ENCODE measurements at places on chromosomes 7 and 10. TPM values are rescaled to one million over a fixed set of nuclear protein-coding genes. Genes with fewer than 3 reads are reported as not detected.
A peak's percentile ranks its signal among the peaks of the same experiment; 100 is the strongest.

GRCh38 chr7:83738291-83738835 lies 89.4 kb upstream of the SEMA3E start:
- no peaks in the 10 kb centered on the region for H3K4me1 ChIP-seq
- H3K4me3 ChIP-seq, result no peak overlapping the region
- DNase-seq, result no peak
- no peak overlapping the region for H3K27ac ChIP-seq
- H3K36me3 ChIP-seq, result no peaks in the 10 kb centered on the region

GRCh38 chr7:99042957-99043356 lies 101.0 kb downstream of the SMURF1 start:
- H3K4me3 ChIP-seq, result no peak overlapping the region
- H3K36me3 ChIP-seq, result peaks cover 98% of the 10 kb centered on the region
- H3K27me3 ChIP-seq, result no peaks in the 10 kb centered on the region
- H3K4me1 ChIP-seq, result peaks cover 33% of the 10 kb centered on the region
- no peak for DNase-seq

FAM25A gene
- total RNA-seq, result not detected

ELMO1 gene
- total RNA-seq, result 74.2 TPM

DNA sequence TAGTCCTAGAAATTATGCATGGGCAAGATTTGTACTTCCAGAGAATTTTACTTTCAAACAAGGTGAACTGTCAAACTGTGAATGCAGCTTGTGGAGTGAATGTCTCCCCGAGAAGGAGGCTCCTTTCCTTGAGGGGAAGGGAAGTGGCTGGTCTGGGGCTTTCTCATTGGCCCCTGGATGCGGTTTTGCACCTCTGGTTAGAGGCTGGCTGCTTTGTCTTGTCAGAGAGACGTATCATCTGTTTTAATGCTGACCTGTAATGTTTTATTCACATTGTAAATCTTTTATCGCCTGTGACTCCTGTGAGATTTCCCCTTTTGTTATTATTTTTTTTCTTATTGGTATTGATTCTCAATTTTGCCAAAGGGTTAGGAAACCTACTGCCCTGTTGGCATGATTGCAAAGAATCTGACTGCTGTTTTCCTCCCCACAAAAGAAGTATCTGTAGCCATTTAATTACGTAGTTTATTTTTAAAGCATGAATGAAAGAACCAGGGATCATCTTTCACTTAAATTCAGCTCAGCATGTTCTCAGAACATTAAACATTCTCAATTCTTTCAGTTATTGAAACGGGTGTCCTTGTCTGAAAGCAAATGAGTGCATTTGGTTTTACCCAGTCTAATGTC lies 238.3 kb upstream of the NFE2L3 start:
- peaks cover 11% of the 10 kb centered on the region for H3K27me3 ChIP-seq
- no peak overlapping the region for H3K27ac ChIP-seq
- no peak for DNase-seq
- no peaks in the 10 kb centered on the region for H3K36me3 ChIP-seq

GRCh38 chr10:7577579-7577978 lies 89.2 kb downstream of the ITIH5 start:
- no peaks in the 10 kb centered on the region for H3K27me3 ChIP-seq
- no peak overlapping the region for H3K27ac ChIP-seq
- DNase-seq, result no peak
- H3K4me1 ChIP-seq, result no peaks in the 10 kb centered on the region
- H3K4me3 ChIP-seq, result no peak overlapping the region
- no peaks in the 10 kb centered on the region for H3K36me3 ChIP-seq

DKK1 gene
- total RNA-seq, result not detected

DNA sequence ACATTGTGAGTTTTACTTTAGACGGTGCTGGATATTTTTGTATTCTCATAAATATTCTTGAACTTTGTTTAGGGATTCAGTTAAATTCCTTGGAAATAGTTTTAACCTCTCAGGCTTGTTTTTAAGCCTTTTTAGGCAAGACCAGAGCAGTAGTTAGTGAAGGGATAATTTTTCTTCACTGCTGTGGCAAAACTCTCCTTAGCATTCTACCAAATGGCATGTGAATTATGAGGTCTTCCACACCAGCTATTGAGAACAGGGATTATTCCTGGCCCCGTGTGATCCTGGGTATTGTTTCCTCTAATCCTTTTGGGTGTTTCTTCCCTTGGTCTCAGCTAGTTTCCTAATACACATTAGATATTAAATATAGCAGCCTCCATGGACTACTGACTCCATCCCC lies 46.2 kb downstream of the CCDC71L start:
- DNase-seq, result no peak
- no peaks in the 10 kb centered on the region for H3K27me3 ChIP-seq
- no peaks in the 10 kb centered on the region for H3K36me3 ChIP-seq
- H3K4me3 ChIP-seq, result no peak overlapping the region

TAS2R41 gene
- not detected for total RNA-seq

DNA sequence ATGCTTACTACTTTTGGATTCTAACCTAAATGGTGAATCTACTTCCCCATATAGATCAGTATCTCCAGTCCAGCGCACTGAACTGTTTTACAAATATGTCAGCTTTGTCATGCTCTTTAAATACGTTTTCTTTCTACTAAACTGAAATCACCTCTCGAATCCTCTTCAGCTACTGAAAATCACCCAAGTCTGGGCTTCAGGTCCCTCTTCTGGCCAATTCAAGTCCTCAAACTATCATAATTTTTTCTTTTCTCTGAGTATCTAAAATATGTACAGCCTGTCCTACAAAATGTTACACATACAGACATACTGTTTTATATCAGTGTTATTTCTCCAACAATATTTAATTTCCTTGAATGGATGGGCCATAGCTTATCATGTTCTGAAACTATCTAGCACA lies 84.2 kb downstream of the CACNA2D1 start:
- no peak for DNase-seq
- no peak overlapping the region for H3K27ac ChIP-seq
- no peaks in the 10 kb centered on the region for H3K36me3 ChIP-seq
- no peaks in the 10 kb centered on the region for H3K27me3 ChIP-seq

GBX1 gene
- not detected for total RNA-seq

- DNase-seq, result peak; percentile 49
- H3K4me1 ChIP-seq, result no peaks in the 10 kb centered on the region
- H3K27me3 ChIP-seq, result no peaks in the 10 kb centered on the region
- H3K4me3 ChIP-seq, result no peak overlapping the region
- no peaks in the 10 kb centered on the region for H3K36me3 ChIP-seq
Measured at GRCh38 chr10:2895594-2896196, 171.7 kb upstream of the PFKP start.

GRCh38 chr10:66214721-66215404 lies 711.0 kb upstream of the LRRTM3 start:
- H3K36me3 ChIP-seq, result no peaks in the 10 kb centered on the region
- no peaks in the 10 kb centered on the region for H3K4me1 ChIP-seq
- DNase-seq, result no peak

DNA sequence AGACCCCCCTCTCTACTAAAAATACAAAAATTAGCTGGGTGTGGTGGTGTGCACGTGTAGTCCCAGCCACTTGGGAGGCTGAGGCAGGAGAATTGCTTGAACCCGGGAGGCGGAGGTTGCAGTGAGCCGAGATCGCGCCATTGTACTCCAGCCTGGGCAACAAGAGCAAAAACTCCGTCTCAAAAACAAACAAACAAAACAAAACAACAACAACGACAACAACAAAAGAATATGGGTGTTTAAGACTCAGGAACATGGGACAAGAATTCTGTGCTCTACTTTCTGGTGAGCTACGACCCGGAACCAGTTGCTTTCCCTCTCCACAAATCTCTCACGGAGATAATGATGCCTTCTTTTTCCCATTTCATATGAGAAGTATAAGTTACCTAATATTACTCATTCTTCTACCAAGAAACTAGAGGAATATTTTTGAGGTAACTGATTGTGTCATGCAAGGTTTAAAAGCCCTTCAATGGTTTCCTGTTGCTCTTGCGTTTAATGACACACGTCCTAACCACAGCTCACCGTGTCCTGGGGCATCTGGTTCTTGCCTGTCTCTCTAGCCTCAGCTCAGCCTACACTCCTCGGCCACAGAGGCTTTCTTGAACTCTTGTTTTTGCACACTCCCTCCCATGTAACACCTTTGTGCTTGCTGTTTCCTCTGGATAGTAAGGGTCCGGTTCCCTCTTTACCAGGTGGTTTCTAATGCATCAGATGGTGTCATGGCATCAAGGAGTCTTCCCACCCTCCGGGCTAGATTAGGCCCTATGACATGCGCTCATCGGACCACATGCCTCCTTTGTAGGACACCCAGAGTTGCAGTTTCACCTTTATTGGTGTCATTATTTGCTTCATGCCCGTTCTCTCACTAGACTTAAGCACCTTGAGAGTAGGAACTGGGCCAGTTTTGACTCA lies 67.5 kb downstream of the PFKFB3 start:
- H3K4me1 ChIP-seq, result peaks cover 31% of the 10 kb centered on the region
- H3K27ac ChIP-seq, result peak overlapping the region; percentile 56
- DNase-seq, result peak; percentile 45
- no peak overlapping the region for H3K4me3 ChIP-seq
- no peaks in the 10 kb centered on the region for H3K27me3 ChIP-seq
- no peaks in the 10 kb centered on the region for H3K36me3 ChIP-seq

TASOR2 gene
- 88.4 TPM for total RNA-seq

DNA sequence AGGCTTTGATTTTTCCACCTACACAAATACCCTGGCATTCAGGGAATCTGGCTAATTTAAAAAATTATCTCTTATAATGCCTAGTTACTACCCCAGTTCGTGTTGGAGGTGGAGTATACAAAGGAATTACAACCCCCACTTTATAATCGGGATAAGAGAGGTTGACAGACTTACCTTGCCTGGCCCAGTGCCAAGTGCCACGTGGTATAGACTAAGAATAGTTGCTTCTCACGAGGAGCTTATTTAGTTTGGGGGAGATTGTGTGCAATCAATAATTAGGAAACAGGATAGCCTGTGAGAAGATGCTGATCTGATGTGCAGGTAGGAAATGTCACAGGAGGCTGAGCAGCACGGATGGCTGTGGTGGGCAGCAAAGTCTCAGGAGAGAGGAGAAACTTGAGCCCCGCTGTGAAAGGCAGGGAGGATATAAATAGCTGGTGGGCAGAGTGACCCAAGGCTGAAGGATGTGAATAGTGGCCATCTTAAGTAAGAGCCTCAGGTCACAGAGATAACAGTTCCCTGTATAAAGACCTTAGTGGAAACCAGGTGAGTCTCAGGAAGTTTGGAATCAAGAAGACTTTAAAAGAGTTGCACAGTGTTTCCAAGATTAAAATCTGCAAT lies 11.3 kb upstream of the ATXN7L1 start:
- DNase-seq, result peak; percentile 74
- no peak overlapping the region for H3K4me3 ChIP-seq
- H3K27ac ChIP-seq, result no peak overlapping the region
- H3K36me3 ChIP-seq, result no peaks in the 10 kb centered on the region
- no peaks in the 10 kb centered on the region for H3K4me1 ChIP-seq

- H3K36me3 ChIP-seq, result no peaks in the 10 kb centered on the region
- no peak overlapping the region for H3K4me3 ChIP-seq
- no peaks in the 10 kb centered on the region for H3K4me1 ChIP-seq
Measured at GRCh38 chr7:85882335-85882734, 695.5 kb upstream of the SEMA3D start.

Data from stomach (tissue), 19 donors.